Stimulated activated naive CD4-positive, alpha-beta T cell (primary cell): ENCODE measurements at places on chromosomes 3 and 15.

DNA sequence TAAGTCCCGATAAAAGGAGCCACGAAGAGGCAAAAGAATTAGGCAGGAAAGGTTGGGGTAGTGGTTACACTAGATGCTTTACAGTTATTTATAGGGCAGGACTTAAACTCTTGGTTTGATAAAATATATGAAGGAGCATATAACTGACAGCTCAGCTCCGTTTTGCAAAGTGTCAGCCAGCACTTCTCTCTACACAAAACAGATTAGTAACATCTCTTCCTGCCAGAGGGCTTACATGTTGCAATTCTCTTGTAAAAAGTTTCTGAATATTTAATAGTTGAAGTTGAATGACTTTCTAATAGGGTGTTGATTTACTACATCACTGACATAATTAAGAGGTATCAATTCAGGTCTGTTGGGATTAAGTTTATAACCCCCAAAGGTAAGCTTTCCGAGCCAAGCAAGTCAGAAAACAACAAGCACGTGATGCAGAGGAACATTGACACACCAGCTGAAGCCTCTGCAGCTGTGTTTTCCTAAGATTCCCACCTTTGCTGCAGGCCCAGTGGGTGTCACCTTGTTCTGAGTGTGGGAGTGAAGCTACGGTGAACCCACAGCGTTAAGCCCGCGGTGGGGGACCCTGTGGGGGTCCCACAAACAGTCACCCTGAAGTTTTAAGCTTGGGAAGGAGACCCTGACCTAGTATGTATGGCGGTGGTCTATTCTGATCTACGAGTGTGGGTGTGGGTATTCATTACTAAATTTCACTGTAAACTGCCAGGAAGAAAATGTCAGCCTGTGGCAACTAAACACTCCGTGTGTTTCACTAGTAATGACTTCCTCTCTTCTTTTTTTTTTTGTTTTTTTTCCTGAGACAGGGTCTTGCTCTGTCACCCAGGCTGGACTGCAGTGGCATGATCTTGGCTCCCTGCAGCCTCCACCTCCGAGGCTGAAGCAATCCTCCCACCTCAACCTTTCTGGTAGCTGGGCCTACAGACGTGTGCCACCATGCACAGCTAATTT, 22.0 kb upstream of the ATP13A3 start:
- no peak for DNase-seq

- no peak for DNase-seq
These were observed 258.5 kb downstream of the PDCD6IP start for GRCh38 chr3:34056951-34057390.

GRCh38 chr15:52143873-52144272, 31.3 kb upstream of the BCL2L10 start:
- DNase-seq, result no peak

DNA sequence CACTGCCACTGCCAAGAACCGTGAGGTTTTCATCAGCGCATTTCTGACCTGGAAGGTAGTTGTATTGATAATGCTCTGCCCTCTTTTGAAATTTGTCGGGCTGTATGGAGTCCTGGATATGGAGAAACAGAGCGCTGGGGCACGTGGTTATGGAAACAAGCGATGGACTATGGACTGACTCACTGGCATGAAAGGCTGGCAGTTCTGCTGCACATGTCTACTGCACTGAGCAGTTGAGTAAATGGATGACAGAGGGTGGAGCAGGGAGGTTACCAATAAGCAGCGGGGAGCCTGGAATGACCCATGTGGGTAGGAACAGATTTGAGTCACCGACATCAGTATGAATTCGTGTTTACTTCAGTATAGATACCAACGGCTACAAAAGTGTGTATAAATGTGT, 429.5 kb downstream of the OCA2 start:
- no peak for DNase-seq

DNA sequence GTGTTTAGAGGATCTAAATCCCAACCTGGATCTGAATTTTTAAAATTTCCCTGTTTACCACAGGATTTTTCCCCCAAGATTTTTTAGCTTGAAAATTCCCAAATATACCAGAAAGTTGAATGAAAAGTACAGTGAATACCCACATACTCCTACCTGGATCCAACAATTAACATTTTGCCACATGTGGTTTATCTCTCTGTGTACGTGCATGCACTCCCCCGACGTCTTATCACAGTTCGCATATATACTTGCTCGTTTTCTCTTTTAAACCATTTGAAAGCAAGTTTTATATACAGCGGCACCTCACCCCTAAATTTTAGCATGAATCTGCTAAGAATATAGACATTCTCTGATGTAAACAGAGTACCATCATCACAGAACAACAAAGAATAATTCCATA, 165.3 kb downstream of the ATG7 start:
- DNase-seq, result no peak

- no peak for DNase-seq
These were observed 63.0 kb downstream of the CHSY1 start for GRCh38 chr15:101188637-101189408.

- no peak for DNase-seq
These were observed 74.8 kb downstream of the DNASE1L3 start for GRCh38 chr3:58135712-58136543.

- no peak for DNase-seq
These were observed 250.3 kb downstream of the CBLB start for GRCh38 chr3:105618556-105618955.

- peak; percentile 36 for DNase-seq
These were observed 8.3 kb downstream of the ANXA2 start for GRCh38 chr15:60389261-60390077.

- no peak for DNase-seq
These were observed 450.5 kb downstream of the ZPLD1 start for GRCh38 chr3:102885289-102885688.

- DNase-seq, result no peak
These were observed 92.2 kb downstream of the ST6GAL1 start for GRCh38 chr3:187022403-187023029.
